ENCODE measurements at places on chromosomes 4 and X. TPM values are rescaled to one million over a fixed set of nuclear protein-coding genes. Genes with fewer than 3 reads are reported as not detected.

- peak; percentile 78 for DNase-seq
Measured at GRCh38 chr4:173527103-173527891, 2.7 kb downstream of the HAND2 start.

- DNase-seq: no peak
Measured at GRCh38 chr4:186746581-186746980, 22.9 kb upstream of the FAT1 start.

The EIF4E gene
- 67.5 TPM for total RNA-seq

The EDNRA gene
- 43.3 TPM for total RNA-seq

Measured in right cardiac atrium (tissue), 5 donors.